ENCODE measurements at places on chromosomes 3 and 15.

GRCh38 chr15:45799508-45799907 is 164.7 kb downstream of the SQOR start:
- no peak for DNase-seq

DNA sequence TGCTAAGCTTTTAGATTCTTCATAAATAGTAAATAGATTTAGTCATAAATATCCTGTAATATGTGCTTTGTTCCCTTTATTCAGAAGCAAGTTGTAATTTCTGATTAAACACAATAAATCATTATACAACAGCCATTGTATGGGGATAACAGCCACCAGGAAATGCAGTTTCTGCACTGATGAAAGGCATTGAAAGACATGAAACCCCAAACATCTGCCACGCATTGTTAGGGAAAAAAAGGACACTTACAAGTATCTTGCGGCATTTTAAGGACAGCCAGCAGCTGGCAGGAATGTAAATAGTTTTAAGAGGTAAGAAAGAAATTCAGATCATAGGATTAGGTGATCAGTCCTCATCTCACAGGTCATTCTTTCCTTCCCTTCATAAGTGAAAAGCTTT is 801.1 kb upstream of the LMCD1 start:
- no peak for DNase-seq

GRCh38 chr3:101646726-101647125 is 30.2 kb downstream of the ZBTB11 start:
- no peak for DNase-seq

DNA sequence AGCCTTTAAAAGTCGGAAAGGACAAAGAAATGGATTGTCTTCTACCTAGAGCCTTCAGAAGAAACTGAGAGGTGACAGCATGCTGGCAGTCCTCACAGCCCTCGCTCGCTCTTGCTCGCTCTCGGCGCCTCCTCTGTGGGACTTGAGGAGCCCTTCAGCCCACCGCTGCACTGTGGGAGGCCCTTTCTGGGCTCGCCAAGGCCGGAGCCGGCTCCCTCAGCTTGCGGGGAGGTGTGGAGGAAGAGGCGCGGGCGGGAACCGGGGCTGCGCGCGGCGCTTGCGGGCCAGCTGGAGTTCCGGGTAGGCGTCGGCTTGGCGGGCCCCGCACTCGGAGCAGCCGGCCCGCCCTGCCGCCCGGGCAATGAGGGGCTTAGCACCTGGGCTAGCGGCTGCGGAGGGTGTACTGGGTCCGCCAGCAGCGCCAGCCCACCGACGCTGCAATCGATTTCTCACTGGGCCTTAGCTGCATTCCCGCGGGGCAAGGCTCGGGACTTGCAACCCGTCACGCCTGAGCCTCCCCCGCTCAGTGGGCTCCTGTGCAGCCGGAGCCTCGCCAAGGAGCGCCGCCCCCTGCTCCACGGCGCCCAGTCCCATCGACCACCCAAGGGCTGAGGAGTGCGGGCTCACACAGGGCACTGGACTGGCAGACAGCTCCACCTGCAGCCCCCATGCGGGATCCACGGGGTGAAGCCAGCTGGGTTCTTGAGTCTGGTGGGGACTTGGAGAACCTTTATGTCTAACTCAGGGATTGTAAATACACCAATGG is 953.8 kb upstream of the GBE1 start:
- no peak for DNase-seq

GRCh38 chr3:99674086-99674789 is 35.8 kb downstream of the COL8A1 start:
- no peak for DNase-seq

DNA sequence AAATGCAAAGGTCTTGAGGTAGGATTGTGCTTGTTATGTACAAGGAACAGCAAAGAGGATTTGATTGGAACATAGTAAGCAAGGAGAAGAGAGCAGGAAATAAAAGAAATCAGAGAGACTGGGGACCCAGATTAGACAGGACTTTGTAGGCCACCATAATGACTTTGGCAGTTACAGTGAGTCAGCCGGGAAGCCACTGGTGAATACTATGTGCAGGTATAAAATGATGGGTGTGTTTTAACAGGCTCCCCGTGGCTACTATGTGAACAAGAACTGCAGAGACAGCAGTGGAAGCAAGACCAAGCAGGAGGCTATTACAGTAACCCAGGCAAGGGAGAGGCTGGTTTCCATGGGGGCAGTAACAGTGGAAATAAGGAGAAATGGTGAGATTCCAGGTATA is 55.2 kb downstream of the NPTN start:
- DNase-seq: no peak
